ENCODE measurements at places on chromosomes 7 and 10.

DNA sequence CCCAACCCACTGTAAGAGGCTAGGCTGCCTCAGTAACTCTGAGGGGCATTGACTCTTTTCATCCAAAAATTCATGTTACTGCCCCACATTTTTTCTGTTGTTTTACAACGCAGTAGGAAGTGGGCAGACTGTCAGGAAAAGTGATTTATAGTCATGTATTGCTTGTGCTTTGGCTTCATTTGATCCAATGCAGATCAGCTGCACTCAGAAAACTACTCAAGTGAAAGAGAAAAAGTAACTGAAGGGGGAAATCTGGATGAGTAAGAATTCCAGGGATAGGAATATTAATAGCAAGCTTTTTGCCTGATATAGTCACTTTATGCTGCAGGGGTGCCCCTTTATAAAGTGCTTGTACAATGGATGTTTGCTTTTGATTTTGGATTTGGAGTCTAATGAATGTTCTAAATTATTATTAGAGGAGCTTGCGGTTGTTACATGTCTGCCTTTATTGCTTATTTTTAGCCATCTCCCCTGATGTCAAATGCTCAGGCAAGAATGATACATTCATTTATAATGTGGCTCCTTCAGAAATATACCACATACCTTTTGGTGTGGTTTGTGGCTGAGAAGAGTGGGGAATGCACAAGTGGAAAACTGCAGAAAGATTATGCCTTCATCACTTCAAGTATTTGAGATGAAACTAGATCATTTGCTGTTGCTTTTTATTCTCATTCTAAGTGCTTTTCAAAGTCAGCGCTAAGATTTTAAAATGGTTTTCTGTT, 86.1 kb downstream of the EGFR start:
- DNase-seq: no peak

DNA sequence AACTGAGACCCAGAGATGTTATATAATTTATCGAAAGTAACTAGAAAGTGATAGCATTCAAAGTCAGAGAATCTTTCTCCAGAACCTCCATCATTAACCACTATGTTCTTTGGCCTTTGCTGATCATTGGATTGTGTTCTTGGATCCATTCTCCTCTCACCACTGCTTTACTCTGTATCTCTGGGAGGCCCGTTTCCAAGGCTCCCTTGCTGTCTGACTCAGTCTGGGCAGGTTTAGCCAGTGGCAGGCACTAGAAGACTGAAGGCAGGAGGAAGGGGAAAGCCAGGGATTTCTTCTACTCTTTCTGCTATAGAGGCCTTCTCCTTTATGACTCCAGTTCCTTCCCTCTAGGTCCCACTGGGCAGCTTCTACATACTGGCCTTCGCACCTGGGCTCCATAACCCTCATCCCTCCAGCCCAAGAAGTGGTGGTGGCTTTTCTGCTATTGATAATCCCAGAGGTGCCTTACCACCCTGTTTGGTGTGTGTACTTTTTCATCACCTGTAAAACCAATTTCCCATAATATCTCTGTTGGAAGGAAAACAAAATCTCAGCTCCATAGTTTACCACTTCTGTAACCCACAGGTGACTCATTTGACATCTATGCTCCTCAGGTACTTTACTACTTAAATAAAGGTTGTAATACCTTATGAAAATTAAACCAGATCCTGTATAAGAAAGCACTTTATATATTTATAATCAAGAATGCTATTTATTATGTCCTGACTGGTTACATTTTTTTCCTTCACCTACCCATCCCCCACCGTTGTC, 36.0 kb downstream of the BCAP29 start:
- DNase-seq: no peak

DNA sequence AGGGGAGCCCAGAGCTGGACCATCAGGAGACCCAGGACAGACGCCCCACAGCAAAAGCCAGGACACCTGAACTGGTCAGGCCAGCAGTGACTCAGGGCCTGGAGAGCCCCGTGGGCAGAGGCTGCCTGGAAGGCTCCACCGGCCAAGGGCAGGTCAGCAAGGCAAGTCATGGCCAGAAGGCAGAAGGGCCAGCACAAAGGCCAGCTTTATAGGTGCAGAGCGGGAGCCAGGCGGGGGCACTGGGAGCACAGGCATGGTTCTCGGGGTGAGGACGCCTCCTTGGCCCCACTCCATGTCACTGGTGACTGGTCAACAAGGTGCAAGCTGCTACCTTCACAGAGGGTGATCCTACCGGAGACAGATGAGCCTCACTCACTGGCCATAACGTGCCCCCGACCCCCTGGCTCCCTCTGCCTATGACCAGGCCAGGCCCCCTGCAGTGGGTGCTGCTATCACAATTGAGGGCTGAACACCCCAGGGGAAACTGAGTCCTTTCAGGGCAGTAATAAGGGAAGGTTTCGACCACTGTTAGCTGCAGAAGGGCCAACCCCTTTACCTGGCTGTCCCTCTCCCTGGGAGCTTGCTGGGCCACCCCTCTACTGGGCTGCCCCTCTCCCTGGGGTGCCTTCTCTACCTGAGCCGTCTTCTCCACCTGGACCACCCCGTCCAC, 317.4 kb downstream of the PTPRN2 start:
- no peak for DNase-seq

DNA sequence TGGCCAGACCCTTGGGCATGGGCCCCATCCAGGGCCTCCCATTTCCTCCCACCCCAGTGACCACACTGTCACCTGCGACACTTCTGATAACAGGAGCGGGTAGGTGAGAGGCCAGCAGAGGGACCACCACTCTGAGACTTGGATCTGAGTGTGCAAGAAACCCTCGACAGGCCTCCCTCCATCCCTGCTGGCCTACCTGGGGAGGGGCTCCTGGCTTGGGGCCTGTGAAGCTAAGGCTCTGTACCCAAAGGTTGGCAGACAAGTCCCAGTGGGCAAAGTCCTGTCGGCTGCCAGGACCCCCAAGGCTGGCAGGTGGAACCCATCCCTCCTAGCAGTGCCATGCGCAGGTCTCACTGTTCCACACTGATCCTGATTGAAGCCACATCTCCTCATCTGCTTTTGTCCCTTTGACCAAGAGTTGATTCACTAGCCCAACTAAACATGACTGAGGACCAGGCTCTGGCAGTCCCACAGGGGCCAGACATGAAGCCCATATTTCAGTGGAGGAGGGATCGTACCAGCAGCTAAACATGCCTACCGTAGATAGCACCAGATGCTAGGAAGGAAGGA, 1.2 kb upstream of the PGAM2 start:
- DNase-seq: no peak
